ENCODE measurements at places on chromosomes 5 and 9.

DNA sequence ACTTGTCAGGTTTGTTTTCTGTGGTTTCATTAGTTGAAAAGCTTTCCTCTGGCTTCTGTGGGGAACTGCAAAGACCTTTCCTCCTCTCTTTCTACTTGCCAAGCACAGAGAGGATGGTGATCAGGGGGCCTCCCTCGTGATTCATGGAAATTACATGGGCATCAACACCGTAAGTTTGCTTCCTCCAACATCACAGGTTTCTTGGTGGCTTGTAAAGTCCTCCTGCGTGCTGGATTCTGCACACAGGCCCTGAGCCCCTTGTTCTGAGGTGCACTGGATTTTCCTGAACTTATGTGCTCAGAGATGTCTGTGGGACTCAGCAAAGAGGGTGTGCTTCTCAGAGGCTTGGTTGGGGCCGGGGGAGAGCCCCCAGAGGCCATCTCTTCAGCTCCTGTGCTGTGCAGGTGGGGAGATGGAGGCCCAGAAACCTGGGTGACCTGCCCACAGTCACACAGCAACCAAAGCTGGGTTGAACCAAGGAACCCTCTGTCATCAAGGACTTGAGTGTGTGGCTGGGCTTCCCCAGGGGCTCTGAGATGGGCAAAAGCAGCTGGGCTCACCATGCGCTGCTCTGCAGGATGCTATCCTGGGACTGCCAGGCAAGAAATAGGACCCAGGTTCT lies 36.5 kb downstream of the RGS3 start:
- no peak for DNase-seq

DNA sequence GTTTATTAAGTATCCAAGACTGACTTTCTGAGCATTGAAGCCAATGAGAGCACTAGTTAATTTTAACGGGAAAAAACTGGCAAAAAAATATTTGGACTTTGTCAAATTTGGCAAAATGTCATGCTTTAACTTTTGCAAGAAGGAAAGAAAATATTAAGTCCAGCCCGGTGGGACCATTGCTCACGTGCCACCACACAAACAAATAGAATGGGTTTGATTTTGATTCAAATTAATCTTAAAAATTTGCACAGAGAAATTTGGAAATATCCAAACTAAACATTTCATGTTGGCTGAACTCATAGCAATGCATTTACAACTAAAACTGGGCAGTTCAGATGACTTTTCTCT lies 302.2 kb downstream of the EBF1 start:
- DNase-seq = no peak

- no peak for DNase-seq
Observed at GRCh38 chr5:106189121-106189809, 1481.5 kb downstream of the EFNA5 start.

GRCh38 chr5:132470596-132470995 lies 20.0 kb downstream of the IRF1 start:
- no peak for DNase-seq

DNA sequence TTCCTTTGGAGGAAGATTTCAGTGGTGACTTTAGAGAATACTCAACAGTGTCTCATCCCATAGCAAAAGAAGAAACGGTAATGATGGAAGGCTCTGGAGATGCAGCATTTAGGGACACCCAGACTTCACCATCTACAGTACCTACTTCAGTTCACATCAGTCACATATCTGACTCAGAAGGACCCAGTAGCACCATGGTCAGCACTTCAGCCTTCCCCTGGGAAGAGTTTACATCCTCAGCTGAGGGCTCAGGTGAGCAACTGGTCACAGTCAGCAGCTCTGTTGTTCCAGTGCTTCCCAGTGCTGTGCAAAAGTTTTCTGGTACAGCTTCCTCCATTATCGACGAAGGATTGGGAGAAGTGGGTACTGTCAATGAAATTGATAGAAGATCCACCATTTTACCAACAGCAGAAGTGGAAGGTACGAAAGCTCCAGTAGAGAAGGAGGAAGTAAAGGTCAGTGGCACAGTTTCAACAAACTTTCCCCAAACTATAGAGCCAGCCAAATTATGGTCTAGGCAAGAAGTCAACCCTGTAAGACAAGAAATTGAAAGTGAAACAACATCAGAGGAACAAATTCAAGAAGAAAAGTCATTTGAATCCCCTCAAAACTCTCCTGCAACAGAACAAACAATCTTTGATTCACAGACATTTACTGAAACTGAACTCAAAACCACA lies 67.4 kb downstream of the VCAN start:
- DNase-seq = peak; percentile 19

DNA sequence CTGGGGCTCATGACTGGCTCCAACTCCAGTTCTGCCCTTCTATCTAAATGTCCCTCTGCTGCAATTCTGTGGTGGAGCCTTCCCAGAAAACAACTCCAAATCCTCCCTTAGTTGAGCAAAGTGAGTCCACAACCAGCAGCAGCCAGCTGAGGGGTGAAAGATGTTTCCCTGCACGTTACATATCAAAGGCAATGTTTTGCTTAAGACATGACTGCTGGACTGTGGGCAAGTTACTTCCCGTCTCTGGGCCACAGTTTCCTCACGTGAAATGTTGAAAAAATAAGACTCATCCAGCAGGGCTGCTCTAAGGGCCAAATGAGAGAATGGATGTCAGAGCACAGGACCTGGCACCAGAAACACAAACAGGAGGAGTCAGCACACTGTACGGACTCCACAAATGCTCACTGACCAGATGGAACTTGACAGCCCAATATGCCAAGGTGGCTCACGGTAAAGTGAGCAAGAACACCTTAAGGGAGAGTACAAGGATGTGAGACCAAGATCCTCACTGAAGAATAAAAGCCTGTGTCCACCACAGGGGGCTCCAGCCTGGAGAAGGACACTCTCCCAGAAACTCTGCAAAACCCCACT lies 138.4 kb upstream of the ABCA1 start:
- DNase-seq = no peak

DNA sequence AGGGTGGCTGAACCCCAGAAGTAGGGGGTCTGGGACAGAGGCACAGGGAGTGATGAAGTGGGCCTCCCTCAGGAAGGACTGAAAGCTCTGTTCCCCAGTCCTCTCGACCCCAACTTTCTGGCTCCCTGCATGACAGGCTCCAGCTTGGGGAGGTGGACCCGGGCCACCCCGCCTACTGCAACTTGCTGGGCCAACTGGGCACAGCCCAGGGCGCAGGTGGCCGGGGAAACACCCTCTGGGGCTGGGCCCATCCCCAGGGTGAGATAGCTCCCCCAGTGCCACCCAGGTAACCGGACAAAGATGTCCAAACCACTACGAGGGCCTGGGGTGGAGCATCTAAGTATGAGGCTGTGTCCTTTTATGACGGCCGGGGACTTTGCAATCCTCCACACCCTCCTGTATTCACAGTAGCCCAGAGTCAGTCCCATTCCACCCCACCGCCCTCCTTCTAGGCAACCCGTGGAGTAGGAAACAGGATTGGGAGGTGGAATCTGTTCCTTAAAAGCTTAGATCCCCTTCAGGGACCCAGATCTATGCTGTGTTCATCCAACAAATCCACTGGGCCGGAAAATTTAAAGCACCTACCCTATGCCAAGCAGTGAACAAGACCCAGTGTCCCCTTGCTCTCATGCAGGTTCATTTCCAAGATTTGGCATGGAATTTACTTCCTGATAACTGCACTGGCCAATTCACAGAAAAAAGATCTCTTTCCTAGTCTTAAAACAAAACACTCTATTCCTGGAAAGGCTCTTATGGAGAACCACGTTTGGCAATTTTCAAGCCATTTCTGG lies 19.9 kb downstream of the DNM1 start:
- no peak for DNase-seq

GRCh38 chr9:13778631-13779030 lies 499.1 kb upstream of the MPDZ start:
- no peak for DNase-seq
